Stimulated activated CD4-positive, alpha-beta T cell treated with anti-CD3 and anti-CD28 coated beads, Interleukin-12 subunit alpha, Interleukin-12 subunit beta, amount 100 ng/mL, for 4 hours (primary cell): ENCODE measurements at places on chromosomes 12 and 14.
A peak's percentile ranks its signal among the peaks of the same experiment; 100 is the strongest.

DNA sequence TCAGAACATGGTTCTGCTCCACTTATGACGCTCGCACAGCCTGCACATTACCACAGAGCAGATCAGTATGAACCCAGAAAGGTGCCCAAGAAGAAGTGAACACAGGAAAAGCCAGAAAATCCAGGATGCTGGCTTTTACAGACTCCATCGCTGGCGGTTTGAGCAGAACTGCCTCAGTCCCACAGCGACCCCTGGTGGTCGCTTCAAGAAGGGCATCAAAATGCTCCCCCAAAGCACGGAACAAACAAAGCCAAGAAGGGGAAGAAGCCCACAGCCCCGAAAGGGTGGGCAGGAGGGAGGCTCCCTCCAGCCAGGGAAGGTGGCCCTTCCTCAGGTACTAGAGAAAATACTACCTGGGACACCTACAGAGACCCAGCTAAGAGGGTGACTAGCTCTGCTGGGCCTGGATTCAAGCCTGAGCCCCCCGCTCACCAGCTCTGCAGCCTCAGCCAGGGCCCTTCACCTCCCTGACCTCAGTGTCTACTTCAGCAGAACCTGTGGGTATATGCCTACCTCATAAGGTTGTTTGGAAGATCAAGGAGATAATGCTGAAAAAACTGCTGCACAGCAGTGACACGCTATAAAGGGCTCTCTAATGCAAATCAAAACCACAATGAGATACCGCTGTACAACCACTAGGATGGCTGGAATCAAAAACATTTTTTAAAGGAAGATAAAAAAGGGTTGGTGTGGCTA, 98.1 kb downstream of the NCOR2 start:
- peak; percentile 15 for DNase-seq

DNA sequence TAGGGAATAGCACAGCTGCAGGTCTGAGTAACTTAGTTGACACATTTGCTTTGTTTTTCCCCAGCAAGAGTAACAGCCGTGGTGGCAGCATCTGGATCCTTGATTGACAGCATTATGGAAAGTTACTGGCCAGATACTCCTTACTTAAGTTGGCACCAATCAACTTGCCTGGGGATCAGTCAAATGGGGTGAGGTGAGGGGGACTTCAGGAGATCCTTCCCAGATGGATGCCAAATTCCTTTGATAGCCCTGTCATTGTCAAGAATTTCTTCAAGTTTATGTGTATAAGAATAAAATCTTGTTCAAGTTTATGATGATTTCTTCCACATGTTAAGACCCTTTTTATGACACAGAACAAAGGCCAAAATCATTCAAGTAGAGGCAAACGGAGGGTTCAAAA, 618.4 kb downstream of the SLC6A15 start:
- DNase-seq, result no peak

DNA sequence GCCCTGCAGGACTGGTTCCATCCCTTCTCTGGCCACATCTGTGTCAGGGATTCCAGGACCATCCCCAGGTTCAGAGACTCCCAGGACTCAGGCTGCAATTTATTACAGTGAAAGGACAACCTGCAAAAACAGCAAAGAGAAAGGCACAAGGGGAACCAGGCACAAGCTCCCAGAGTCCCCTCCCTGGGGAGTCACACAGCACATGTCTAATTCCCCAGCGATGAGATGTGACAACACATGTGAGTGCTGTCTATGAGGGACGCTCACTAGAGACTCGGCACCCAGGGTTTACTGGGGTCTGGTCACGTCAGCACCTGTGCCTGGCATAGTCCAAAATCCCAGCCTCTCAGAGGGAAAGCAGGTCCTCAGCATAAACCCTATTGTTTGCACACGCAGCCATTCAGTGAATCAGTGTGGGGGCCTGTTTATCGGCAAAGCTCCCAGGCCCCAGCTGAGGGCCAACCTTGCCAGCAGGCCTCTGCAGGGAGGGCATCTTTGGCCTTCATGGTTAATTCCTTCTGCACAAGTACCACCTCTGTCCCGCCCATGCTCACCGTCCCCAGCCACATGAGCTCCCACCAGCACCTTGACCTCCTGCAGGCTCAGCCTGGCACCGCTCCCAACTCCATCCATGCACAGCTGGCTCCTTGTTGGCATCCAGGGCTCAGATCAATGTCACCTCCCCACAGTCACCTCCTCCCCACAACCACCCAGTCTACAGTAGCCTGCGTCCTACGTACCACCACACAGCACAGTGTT, 198.9 kb upstream of the SFSWAP start:
- no peak for DNase-seq

- DNase-seq, result no peak
Observed at GRCh38 chr12:69298947-69299346, 49.2 kb upstream of the LYZ start.

DNA sequence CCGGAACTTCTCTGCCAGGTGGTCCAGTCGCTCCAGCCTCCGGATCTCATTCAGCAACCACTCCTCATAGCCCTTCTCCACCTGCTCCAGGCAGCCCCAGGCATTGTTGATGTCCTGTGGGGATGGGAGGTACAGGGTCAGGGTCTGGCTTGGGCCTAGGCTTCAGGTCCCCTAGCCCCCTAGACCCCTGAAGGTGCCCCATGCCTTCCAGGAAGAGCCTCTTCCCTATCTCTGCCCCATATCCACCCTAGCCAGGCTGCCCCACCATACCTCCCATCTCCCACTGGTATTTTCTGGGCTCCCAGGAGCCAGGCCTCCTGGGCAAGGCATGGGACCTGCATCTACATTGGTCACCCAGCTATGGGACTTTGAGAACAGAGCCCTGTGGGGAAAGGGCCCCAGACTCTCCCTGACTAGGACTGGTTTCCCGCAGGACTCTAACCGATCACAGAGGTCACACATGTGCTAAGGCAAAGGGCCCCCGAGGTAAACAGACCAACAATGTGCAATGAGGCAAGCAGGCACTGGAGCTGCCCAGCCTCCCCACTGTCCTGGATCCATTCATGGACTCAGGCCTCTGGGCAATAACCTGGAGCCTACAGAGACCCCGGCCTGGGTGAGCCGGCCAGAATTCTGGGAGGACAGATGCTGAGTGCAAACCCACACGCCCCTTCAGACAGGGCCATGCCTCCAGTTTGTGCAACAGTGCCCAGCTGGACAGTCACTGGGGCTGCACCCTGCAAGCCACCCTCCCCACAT, 88.8 kb downstream of the ACTN1 start:
- DNase-seq, result no peak

DNA sequence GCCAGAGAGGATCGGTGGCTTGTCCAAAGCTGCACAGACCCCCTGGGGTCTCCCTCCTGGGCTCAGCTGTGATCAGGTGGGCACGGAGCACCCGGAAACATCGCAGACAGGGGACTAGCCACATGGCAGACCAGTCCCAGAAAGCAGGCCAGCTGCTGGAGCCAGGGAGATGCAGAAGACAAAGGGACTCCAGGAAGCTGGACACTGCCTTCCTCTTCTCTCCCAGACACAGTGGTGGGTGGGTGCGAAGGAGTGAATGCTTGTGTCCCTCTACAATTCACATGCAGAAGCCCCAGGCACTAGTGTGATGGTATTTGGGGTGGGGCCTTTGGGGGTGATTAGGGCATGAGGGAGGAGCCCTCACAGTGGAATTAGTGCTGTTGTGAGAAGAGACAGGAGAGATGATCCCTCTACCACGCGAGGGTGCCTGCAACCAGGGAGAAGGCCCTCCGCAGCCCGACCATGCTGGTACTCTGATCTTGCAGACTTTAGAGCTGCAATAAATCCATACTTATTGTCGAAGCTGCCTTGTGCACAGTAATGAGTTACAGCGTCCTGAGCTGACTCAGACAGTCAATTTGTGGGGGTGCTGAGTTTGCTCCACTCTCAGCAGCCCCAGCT, 95.2 kb downstream of the CALM1 start:
- no peak for DNase-seq

DNA sequence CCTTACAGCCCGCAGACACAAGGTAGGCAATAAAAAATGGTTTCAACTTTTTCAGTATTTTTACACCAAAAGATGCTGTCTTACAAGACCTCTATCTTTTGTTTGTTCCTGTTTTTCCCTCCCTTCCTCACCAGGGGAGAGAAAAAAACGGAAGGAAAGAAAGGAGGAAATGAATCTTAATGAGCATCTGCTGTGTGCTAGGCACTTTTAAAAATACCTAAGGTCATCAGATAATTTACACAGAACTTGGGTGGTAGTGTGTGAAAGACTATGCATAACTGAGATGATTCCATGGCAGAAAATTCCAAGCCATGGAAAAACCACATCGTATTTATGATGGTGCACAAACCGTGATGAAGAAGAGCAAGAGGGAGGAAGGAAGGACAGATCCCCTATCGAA, 121.2 kb downstream of the DIP2B start:
- no peak for DNase-seq

GRCh38 chr14:50095895-50096294, 20.5 kb downstream of the VCPKMT start:
- DNase-seq, result no peak

DNA sequence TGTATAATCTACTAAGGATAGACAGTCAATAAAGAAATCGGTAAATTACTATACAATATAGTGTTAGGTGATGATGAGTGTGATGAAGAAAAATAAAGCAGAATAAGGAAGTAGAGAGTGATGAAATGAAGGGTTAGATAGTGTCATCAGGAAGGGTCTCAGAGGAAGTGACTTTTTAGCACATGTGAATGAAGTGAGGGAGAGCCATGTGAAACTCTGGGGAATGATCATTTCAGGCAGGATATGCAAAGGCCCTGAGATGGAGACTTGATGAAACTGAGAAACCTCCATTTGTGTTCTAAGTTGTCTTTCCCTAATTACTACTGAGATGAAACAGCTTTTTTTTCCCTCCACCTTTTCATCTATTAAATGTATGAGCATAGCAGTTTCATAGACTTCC, 19.4 kb upstream of the GNPTAB start:
- DNase-seq, result no peak

DNA sequence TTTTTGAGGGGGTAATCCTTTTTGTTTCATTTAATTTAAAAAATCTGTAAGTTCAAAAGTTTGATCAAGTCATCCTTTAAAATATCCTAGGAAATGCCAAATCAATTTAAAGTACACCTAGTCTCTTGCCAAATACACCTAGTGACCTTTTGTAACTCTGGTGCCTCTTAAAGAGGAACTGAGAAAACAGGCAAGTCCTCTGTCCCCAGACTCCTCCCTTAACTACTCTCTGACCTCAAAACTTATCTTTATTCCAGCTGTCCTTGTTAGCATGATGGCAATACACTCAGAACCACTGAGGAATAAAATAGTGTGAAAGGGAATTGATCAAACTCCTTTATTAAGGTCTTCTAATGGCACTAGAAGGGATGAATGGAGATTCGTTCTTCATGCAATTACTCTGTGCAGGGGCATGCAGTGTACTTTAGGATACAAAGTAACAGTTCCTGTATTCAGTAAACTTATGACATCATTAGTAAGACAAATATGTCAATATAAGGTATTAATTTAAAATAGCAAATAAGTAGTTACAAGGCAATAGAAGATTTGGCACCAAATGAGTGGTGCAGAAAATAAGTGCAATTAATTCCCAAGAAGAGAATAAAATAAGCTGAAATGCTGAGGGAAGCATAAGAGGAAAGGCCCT, 3.3 kb downstream of the FAR2 start:
- DNase-seq, result no peak

DNA sequence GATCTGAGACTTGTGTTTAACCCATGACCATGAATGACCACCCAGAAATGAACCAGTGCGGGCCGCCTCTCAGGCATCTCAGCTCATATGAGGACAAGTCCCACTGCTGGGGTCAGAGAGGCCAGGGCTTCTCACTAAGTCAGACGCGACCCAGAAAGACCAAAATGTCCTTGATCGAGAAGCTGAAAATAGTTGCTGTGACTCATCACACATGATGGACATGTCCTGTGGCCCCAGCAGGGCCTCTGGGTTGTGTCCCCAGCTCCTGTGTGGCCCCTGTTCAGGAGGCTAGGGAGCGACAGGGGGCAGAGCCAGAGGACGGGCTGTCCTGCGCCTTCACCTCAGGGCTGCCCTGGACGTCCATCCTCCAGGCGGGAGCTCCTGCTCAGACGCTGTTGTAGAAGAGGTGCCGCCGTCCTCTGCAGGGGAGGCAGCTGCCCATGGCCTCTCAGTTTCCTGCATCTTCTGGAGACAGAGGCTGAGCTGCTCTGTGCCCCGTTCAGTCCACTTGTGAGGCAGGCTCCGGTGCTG, 29.0 kb upstream of the FAM181A start:
- DNase-seq, result no peak

DNA sequence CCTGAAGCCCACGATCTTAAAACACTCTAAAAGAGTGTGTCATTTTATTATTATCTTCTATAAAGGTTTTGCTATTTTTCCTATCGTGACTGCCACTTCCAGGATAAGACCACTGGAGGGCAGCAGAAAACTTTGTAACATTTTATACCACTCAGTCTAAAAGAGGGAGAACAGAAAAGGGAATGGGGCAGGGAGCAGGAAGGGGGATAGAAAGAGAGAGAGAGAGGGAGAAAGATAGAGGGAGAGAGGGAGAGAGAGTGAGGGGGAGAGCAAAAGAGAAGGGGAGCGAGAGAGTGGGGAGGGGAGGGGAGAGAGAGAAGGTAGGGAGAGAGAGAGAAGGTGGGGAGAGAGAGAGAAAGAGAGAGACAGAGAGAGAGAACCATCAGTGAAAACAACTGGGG, 2.0 kb upstream of the ART4 start:
- DNase-seq, result peak; percentile 11

- no peak for DNase-seq
Observed at GRCh38 chr14:85223667-85224066, 306.3 kb upstream of the FLRT2 start.
